Bronchial smooth muscle cell (primary cell): ENCODE measurements at places on chromosomes 3 and 15. TPM values are rescaled to one million over a fixed set of nuclear protein-coding genes. Genes with fewer than 3 reads are reported as not detected.

The VILL gene
- 8.7 and 12.0 TPM in 2 replicates for total RNA-seq

The APOD gene
- total RNA-seq = 1.2 and 1.3 TPM in 2 replicates

The MYD88 gene
- 7.5 and 8.8 TPM in 2 replicates for total RNA-seq

The KNL1 gene
- 0.52 and 1.7 TPM in 2 replicates for total RNA-seq

The LTF gene
- total RNA-seq = not detected in 2 replicates

The SLC51A gene
- total RNA-seq = not detected in 2 replicates

The ITIH1 gene
- not detected in 2 replicates for total RNA-seq

The LRRC31 gene
- not detected in 2 replicates for total RNA-seq

The VIPR1 gene
- not detected in 2 replicates for total RNA-seq

The GRIP2 gene
- 0.09 and 0.79 TPM in 2 replicates for total RNA-seq

The FBXO40 gene
- total RNA-seq = not detected in 2 replicates

The ATP13A5 gene
- total RNA-seq = not detected in 2 replicates

The GUCA1C gene
- not detected in 2 replicates for total RNA-seq

The STRIT1 gene
- total RNA-seq = not detected in 2 replicates

The FSIP1 gene
- 1.5 and 2.5 TPM in 2 replicates for total RNA-seq

The PRSS50 gene
- not detected in 2 replicates for total RNA-seq

The TMC3 gene
- under 0.01 TPM in 1 of 2 replicates, not detected in the other for total RNA-seq

The HES1 gene
- 2.4 and 4.7 TPM in 2 replicates for total RNA-seq

The RYK gene
- 74.0 and 80.9 TPM in 2 replicates for total RNA-seq

The TMEM40 gene
- total RNA-seq = not detected in 2 replicates

The NR2E3 gene
- total RNA-seq = 0.09 and 0.47 TPM in 2 replicates

The VGLL3 gene
- 6.2 and 10.9 TPM in 2 replicates for total RNA-seq

The MYO5C gene
- total RNA-seq = 0.09 and 0.16 TPM in 2 replicates

The DNAJC19 gene
- 26.0 and 26.5 TPM in 2 replicates for total RNA-seq

The FBXW12 gene
- total RNA-seq = not detected in 2 replicates

The AADACL2 gene
- not detected in 2 replicates for total RNA-seq

The KLHL40 gene
- total RNA-seq = 0.09 TPM in 1 of 2 replicates, not detected in the other

The MINAR1 gene
- 0.43 and 0.63 TPM in 2 replicates for total RNA-seq

The ZNF660 gene
- total RNA-seq = 1.4 and 2.1 TPM in 2 replicates

The CSTA gene
- total RNA-seq = 1.6 and 6.6 TPM in 2 replicates

The SERPINI1 gene
- 2.3 and 6.1 TPM in 2 replicates for total RNA-seq

The C2CD4A gene
- not detected in 2 replicates for total RNA-seq

The GOLGA8J gene
- 0.09 TPM in 1 of 2 replicates, not detected in the other for total RNA-seq

The SERP1 gene
- 87.0 and 124 TPM in 2 replicates for total RNA-seq

The DGKG gene
- 2.5 TPM in 1 of 2 replicates, not detected in the other for total RNA-seq

The GOLGA6L7 gene
- not detected in 2 replicates for total RNA-seq

The GOLGA6D gene
- total RNA-seq = under 0.01 TPM in 1 of 2 replicates, not detected in the other

The TLR9 gene
- total RNA-seq = under 0.01 and 0.09 TPM in 2 replicates
